ENCODE measurements at places on chromosomes 1 and 21. TPM values are rescaled to one million over a fixed set of nuclear protein-coding genes. Genes with fewer than 3 reads are reported as not detected.
A peak's percentile ranks its signal among the peaks of the same experiment; 100 is the strongest.

- no peak overlapping the region for H3K27ac ChIP-seq
- peaks cover 28% of the 10 kb centered on the region for H3K4me1 ChIP-seq
- no peaks in the 10 kb centered on the region for H3K27me3 ChIP-seq
- no peaks in the 10 kb centered on the region for H3K36me3 ChIP-seq
Observed at GRCh38 chr21:44933918-44934260, 5.9 kb upstream of the SLX9 start.

- no peak for DNase-seq
- H3K27ac ChIP-seq: no peak overlapping the region
- H3K27me3 ChIP-seq: no peaks in the 10 kb centered on the region
- H3K4me3 ChIP-seq: no peak overlapping the region
Observed at GRCh38 chr21:27565364-27565763, 598.5 kb upstream of the ADAMTS5 start.

DNA sequence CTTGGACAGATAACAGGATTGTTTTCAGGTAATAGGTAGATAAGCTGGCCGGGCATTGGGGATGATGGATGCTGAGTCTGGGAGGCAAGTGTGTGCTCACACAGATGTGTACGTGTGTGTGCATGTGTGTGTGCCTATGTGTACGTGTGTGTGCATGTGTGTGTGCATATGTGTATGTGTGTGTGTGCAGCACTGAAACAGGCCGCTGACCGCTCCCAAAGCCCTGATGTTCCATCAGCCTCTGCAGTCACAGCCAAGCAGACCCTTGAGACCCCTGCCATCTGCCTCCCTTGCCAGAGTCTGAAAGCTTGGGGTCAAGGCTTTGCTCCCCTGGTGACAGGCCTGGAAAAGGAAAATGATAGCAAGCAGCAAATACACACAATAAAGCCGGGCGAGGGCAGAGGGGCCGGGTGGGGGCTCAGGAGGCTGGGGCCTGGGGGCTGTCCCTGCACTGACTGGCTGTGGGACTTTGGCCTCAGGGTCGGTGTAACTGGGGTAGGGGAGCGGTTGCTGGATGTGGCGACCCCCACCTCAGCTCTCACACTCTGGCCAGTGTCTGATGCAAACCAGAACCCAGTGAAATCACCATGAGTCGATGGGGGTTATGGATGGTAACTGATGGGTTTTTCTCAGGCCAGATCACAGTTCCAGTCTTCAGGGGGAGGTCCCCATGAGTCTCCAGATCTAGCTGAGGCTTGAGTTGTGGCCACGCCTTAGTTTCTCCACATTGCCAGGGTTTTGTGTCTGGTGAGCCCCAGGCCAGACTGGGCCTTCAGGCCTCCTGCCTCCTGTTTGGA lies 9.2 kb upstream of the TNFRSF8 start:
- peak; percentile 71 for DNase-seq
- peaks cover 49% of the 10 kb centered on the region for H3K4me1 ChIP-seq
- H3K36me3 ChIP-seq: no peaks in the 10 kb centered on the region
- no peak overlapping the region for H3K4me3 ChIP-seq
- H3K27me3 ChIP-seq: no peaks in the 10 kb centered on the region

Gene ARID1A
- total RNA-seq: 132 TPM

DNA sequence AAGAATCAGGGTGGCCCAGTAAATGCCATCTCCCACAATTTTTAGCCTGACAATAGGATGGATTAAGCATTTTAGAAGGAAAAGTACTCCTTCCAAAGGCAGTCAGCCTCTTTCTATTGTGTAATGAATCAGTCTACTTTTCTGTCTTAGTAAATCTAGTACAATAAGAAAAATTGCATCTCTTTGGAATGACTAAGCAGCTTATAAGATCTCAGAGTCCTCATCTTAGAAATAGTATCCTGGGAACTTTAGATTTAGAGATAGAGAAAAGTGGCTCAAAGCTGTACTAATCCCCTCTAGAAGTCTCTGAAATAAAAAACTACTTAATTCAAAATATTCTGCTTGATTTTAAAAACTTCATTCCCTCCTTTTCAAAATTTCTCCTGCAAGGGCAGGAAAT lies 81.4 kb downstream of the SLC44A5 start:
- no peaks in the 10 kb centered on the region for H3K27me3 ChIP-seq
- no peaks in the 10 kb centered on the region for H3K4me1 ChIP-seq
- H3K36me3 ChIP-seq: no peaks in the 10 kb centered on the region
- no peak overlapping the region for H3K4me3 ChIP-seq
